Fibroblast of the aortic adventitia (primary cell): ENCODE measurements at places on chromosomes 1 and 21.

GRCh38 chr1:30043731-30044408 is 679.5 kb downstream of the MATN1 start:
- no peak for DNase-seq

DNA sequence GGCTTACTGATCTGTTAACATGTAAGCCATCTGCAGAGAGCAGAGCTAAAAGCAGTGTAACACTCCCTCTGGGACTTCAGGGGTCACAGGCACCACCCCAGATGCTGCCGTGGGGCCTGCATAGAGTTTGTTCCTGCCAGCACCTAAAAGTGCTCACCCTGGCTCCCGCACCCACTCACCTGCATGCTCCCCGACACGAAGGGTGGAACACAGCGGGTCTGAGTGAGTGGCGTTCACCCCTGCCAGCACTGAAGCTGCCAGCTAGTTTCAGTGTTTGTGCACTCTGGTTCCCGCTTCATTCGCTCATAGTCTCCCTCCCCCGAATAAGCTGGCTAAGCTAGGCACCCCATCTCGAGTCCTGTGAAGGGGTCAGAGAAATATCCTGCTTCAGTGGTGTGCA is 1681.0 kb downstream of the NCAM2 start:
- no peak for DNase-seq

GRCh38 chr1:68191717-68192116 is 40.6 kb downstream of the WLS start:
- DNase-seq, result no peak

- no peak for DNase-seq
These were observed 292.7 kb downstream of the DUSP10 start for GRCh38 chr1:221449194-221449593.

GRCh38 chr1:59570524-59570923 is 244.2 kb upstream of the HOOK1 start:
- DNase-seq, result no peak

DNA sequence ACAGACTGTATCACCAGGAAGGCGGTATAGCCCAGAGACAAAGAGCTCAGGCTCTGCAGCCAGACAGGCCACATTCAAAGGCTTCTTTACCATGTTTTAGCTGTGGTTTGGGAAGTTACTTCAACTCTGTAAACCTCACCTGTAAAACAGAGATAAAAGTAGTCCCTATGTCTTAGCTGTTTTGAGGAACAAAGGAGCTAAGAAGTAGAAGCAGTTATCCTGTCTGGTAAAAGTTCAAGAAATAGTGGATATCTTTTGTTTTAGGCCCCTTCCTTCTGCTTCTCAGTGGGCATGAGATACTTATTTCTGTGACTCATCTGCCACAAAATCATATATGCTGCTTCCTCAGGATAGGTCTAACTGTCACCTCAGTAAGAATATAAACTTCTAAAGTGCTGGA is 6.5 kb downstream of the CD34 start:
- no peak for DNase-seq

GRCh38 chr1:155015527-155016230 is 13.1 kb downstream of the ZBTB7B start:
- DNase-seq, result no peak

DNA sequence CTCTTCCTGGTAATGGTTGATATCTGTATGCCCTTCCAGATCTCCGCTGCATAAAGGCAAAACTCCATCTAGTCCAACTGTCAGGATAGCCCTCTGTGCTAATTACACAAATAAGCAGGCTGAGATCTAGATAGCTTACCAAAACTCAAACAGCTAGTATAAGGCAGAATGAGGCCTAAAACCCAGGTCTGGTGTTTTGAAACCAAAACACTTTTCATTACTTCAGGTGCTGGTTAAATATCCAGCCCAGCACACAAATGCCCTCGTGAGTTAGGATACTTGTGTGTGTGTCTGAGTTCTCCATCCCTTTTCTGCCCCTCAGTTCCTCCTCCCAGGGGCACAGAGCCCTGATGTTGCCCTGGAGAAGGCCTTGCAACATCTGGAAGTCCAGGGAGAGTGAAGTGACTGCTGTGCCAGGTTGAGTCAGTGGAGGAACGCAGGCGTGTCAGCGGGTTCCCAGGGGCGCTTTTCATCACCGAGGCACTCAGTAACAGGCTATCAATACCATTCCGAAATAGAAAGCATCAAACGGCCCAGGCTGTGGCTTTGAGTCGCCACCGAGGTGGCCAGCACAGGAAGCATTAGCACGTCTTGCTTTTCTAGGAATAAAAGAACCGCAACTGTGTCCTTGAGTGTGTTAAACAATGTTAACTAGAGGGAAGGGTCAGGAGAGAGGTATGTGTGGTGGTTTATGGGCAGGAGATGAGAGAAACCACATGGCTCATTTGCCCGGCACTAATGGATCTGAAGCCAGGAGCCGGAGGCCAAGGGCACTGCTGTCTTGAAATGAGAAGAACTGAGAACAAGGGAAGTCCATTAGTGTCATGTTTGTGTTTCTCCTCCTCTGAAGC is 90.7 kb upstream of the WLS start:
- peak; percentile 75 for DNase-seq

DNA sequence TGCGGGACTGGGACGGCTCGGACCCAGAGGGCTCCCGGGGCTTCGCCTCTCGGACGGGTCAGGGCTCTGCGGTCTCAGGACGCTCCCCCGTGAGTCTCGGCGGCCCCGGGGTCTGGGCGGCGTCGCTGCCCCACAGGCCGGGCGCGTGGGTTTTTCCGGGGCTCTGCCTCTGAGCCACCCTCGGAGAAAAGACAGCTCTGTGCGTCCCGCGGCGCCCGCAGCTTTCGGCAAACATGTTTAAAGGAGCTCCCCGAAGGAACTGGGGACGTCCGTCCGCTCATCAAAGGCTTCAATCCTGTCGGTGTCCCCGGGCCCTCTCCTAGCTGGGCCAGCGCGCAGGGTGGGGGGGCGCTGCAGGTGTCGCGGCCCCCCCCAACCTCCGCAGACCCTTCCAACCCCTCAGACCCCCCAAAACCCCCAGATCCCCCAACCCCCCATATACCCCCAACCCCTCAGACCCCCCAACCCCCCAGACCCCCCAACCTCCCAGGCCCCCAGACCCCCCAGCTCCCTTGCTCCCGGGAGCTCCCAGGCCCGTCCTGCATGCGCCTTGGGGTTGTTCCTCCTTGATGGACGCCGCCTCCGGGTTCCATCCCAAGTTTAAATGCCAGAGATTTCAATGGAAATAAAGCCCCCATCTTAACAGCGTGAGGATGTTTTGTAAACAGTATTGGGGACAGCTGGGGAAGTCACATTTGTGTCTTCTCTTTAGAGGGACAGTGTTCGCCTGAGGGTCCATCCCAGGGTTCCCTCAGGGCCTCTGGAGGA is 996 bp upstream of the C1orf159 start:
- DNase-seq, result no peak

DNA sequence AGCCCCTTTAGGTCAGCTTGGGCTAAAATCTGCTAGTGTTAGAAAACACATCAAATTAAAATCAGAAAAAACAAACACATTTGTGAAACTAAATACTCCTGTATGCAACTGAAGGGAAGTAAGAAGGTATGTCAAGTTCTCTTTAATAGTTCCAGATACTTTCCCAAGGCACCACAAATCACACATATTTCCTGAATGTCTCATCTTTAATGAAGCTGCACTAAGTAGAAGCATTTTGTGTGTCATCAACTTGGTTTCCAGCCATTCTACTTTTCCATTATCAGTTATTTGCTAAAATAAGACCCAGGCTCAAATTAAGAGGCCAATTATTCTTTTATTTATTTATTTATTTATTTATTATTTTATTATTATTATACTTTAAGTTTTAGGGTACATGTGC is 34.7 kb downstream of the CRB1 start:
- peak; percentile 15 for DNase-seq

DNA sequence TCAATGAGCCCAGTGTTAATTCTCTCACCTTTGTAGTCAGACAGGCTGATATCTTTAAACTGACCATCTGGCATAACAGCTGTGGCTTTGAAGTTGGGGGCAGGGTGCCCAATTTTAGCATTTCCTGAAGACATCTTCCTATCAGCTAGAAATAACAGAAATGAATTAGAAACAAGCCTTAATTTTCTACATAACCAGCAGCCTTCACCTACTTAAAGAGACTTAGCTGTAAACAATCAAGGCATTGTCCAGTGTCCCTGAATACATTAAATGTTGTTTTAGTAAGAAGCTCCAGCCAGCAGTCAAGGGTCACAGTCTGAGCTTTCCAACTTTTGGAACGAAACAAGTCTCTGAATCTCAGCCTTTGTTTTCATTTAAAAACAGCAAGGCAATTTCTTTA is 2.8 kb downstream of the PRDX1 start:
- DNase-seq, result no peak

DNA sequence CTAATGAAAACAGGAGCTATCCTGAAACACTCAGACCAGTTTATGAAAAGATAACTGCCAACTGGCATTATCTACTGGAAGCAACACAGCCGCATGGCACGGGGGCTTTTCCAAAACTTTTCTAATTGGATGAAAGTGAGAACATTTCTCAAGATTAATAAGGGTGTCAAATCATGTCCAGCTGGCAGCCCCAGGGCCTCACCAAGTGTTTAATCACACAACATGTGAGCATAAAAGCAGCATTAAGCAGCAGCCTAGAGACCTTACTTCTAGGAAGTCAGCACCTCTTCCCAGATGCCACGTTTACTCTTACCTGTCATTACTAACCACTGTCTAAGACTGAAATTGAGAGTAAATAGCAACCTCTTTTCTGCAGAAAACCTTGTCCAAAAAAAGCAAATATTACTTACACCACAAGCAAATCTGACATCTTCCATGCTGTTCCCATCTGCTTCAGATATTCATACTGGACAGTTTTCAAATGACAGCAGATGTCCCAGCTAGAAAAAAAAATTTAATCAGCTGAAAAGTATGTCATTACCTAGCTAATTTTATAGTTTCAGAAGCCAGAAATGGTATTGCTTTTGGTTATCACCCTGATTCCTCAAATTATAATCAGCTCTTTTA is 341.5 kb upstream of the ZP4 start:
- no peak for DNase-seq

- no peak for DNase-seq
These were observed 7.0 kb upstream of the DPT start for GRCh38 chr1:168735974-168736373.

DNA sequence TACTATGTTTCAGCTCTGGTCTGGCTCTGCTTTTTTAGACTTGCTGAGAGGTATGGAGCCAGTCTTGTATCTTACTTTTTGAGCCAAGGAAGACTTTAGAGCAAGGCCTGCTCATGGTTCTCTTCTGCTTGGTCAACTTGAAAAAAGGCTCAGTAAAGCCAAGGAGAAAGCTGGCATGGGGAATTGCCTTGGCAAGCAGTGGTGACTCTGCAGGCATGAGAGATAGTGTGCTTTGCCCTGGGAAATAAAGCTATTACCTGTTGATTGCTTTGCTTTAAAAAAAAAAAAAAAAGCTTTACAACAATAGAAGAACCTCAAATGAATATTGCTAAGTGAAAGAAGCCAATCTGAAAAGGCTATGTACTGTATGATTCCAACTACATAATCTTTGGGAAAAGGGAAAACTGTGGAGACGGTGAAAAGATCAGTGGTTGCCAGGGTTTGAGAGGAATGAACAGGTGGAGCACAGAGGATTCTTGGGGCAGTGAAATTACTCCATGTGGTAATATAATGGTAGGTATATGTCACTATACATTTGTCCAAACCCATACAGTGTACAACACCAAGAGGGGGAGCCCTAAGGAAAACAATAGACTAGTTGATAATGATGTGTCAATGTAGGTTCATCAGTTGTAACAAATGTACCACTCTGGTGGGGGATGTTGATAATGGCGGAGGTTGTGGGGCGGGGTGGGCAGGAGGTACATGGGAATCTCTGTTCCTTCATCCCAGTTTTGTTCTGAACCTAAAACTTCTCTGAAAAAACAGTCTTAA is 87.6 kb downstream of the HMCN1 start:
- DNase-seq, result no peak

DNA sequence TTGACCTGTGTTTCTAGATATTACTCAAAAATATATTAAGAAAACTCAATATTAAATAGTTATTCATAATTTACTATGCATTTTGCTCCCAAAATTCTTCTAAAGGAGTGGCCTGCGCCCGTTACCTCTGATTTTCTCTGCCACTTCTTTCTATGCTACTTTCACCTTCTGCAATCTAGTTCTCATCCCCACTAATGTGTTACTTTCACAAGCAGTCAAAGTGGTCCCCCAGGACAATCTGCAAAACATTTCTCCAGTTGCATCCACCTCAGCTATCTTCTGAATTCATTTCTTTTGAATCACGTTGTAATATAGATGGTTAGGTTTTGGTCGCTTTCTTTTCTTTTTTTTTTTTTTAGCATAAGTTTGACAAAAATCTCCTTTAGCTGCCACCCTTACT is 13.4 kb downstream of the INSL5 start:
- DNase-seq, result no peak

DNA sequence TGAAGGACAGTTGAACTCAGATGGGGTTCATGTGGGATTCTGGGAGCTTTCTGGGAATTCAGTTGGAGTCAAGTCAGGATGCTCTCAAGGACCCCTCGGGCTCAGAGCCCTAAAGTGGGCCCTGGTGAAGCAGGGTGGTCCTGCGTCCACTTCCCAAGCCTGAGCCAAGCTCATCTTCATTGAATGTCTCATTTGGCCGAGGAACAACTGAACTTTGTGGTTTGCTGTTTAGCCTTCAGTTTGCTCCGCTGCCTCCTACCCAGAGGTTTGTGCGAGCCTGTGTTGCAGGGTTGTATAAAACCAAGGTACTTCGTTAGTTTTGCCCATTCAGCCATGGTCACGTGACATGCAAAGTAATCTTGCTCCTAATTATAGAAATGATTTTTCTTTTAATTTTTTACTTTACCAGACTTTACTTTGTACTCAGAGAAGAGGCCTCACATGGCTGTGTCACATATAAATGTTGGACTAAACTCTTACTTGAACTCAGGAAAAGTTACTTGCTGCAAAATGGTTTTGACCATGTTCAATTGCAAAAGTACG is 49.7 kb downstream of the B3GALT5 start:
- DNase-seq, result no peak
